ENCODE measurements at places on chromosomes 5 and 9.

DNA sequence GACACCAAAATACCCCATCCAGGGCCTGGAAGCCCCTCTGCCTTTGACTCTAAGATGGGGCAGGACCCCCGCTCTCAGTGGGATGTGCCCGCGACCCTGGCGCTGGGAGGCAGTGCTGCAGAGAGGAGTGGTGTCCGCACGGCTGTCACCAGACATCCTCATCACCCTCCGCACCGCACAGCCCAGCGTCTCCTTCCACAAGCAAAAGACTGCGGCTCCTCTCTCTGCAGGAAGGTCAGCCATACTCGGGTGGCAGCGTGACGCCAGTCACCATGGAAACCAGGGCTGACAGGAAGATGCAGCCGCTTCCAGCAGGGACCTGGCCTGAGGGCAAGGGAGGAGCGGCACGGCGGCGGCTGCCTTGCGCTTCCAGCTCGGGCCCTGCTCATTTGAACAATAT, 17.1 kb upstream of the SLC6A3 start:
- no peak for DNase-seq

- no peak for DNase-seq
These were observed 117.9 kb downstream of the ZSWIM6 start for GRCh38 chr5:61449804-61450492.

GRCh38 chr5:146872188-146872587, 6.4 kb downstream of the PPP2R2B start:
- DNase-seq, result no peak

- no peak for DNase-seq
These were observed 162.8 kb downstream of the ERCC6L2 start for GRCh38 chr9:96038271-96038670.

DNA sequence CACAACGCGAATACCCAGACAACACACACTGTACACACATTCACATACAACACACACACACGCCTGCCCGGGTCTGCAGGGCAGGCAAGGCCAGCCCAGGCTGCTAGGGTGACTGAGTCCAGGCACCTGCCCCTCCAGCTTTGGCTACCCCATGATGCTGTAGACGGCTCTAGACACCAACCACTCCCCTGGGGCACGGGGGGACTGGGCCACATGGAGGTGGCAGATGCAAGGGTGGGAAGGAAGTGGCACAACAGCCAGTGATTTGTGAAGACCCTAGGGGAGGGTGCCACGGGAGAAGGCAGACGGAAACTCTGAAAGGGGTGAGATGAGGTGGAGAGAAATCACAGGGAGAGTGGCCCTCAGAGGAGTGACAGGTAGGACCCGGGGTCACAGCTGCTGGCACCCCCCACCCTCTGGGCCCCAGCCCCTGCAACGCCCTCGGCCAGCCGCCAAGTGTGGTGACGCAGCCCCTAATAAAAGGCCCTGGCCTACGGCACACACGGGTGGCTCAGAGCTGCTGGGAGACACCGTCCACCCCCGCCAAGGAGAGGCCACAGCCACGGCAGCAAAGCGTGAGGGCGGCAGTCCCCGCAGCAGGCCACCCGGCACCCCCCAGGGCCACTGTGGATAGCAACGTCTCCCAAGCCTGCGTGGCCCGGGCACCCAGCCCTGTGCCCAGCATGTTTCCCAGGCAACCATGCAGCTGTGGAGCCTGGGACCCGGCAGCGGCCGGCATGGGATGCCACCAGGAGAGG, 6.6 kb upstream of the CCDC187 start:
- DNase-seq, result peak; percentile 35

DNA sequence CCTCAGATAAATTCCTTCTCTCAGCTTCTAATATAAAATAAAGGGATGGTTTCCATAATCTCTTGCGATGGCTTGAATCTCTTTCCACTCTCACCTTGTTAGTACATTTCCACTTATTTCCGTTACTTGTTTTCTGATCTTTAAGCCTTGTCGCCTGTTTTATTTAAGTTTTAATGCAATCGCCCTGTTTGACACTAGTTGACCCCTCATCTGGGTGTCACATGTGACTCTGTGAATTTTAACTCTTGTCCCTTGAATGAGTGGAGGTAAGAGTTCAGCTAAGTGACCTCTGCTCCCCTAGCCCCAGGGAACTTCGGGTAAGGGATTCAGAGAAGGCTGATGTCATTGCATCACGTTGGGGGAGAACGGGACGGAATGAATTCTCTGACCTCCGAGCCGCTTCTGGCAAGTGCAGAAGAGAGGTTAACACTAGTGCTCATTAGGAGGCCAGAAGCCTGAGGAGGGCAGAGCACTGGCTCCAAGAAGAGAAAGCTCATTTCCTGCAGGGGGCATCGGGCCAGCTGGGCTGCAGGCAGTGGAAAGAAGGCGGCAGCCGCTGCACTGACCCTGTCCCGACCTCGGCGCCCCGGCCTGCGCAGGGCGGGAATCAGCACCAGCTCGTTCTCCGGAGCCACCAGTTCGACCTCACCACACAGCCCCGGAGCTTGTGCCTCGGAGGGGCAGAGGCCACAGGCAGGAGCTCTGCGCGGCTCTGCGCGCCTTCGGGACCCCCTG, 569 bp downstream of the HINT2 start:
- no peak for DNase-seq

- peak; percentile 85 for DNase-seq
These were observed 119.6 kb upstream of the RETREG1 start for GRCh38 chr5:16736158-16736995.

GRCh38 chr5:72107901-72108201, 576 bp downstream of the MAP1B start:
- no peak for DNase-seq

- DNase-seq, result no peak
These were observed 22.5 kb downstream of the ZNF462 start for GRCh38 chr9:106885451-106885850.

GRCh38 chr5:92665506-92665905, 915.5 kb downstream of the NR2F1-AS1 start:
- DNase-seq, result no peak

DNA sequence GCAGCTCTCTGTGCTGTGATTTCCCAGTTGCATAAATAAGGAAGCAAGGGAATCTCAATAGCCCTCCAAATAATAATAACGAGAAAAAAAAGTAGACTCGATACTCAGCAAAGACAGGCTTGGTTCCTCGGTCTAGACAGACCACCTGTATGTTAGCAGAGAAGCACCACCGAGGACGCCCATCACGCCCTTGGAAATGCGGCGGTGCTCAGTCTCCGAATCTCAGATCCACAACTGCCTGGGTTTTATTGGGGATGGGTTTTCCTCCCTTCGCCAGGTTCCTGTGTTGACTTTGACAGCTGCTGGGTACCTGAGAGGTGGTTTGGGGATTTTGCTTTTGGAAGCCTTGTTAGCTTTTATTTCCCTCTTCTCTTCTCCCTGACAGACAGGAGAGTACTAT, 7.2 kb downstream of the DAB2IP start:
- DNase-seq, result no peak

DNA sequence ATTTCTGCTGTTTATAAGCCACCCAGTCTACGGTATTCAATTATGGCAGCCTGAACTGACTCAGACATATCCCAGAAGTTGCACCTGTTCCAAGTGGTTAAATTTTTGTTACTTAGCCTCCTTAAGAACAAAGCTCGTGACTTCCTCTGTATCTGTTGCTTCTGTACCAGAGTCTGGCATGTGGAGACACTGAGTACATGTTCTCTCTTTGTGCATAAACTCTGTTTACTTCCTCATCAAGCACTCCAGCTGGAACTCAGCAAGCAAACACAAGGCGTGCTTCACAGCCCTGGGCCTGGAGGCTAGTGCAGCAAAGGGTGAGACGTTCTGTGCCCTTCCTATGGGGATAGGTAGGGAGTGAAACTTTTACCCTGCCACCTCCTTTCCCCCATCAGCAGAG, 19.0 kb downstream of the C9orf152 start:
- peak; percentile 64 for DNase-seq

DNA sequence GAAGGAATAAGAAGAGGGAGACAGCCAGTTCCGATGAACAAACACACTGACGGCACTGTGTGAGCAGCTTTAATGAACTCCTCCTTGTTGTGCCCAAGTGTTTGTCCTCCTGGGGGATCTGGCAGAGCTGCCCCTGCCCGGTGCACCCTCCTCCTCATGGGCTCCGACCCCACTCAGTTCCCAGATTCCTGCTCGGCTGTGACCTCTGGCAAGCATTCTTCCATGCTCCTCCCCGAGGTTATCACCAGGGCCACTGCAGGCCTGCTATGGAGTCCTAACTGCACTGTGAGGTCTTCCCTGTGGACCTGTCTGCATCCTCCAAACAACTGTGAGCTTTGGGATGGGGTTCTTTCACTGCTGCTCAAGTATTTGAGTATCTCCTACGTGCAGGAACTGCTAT, 142.2 kb downstream of the DCP2 start:
- no peak for DNase-seq

GRCh38 chr9:130331573-130331972, 66.0 kb downstream of the HMCN2 start:
- no peak for DNase-seq

GRCh38 chr9:126036881-126037291, 289.7 kb downstream of the PBX3 start:
- no peak for DNase-seq

- DNase-seq, result no peak
These were observed 341.9 kb downstream of the TMEM167A start for GRCh38 chr5:82735160-82735789.

DNA sequence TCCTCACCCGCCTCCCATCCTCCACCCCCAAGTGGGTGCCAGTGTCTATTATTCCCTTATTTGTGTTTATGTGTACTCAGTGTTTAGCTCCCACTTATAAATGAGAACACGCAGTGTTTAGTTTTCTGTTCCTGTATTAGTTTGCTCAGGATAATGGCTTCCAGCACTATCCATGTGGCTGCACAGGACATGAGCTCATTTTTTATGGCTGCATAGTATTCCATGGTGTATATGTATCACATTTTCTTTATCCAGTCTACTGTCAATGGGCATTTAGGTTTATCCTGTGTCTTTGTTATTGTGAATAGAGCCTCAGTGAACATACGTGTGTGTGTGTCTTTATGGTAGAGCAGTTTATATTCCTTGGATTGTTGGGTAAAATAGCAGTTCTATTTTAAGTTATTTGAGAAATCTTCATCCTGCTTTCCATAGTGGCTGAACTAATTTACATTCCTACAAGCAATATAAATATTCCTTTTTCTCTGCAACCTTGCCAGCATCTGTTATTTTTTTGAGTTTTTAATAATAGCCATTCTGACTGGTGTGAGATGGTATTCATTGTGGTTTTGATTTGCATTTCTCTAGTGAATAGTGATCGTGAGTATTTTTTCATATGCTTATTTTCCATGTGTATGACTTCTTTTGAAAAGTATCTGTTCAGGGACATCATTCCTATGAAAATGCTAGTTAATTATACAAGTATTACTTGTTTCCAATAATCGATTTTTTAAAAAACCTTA, 164.0 kb upstream of the CCDC152 start:
- no peak for DNase-seq

GRCh38 chr9:130845254-130845653, 10.2 kb downstream of the ABL1 start:
- DNase-seq, result no peak

DNA sequence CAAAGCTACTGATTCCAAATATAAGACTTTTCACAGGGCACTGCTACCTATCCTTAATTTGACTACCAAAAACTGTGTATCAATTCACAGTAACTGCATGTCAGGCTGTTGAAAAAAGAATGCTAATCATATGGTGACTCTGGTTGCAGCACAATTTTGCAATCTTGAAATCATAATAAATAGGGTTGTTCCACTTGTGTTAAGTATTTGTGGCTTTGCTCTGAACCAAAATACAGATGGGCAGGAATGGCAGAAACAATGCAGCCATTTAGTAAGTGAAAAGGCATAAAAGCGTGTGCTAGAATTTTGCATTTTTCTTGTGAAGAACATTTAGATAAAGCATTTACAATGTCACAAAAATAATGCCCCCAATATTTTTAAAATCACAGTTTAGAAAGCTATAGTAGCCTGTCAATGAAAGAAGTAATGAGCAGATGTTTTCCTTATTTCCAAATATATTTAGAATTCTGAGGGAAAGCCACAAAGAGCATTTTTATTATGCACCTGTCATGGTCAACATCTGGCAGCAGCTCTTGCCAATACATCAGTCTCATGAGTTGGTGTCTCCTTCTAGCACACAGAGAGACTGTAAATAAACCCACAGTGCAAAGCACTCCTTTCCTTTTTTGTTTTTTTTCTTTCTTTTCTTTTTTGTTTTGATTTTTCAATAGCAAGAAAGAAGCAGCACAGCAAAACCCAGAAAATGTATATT, 54.8 kb upstream of the PAM start:
- DNase-seq, result no peak

DNA sequence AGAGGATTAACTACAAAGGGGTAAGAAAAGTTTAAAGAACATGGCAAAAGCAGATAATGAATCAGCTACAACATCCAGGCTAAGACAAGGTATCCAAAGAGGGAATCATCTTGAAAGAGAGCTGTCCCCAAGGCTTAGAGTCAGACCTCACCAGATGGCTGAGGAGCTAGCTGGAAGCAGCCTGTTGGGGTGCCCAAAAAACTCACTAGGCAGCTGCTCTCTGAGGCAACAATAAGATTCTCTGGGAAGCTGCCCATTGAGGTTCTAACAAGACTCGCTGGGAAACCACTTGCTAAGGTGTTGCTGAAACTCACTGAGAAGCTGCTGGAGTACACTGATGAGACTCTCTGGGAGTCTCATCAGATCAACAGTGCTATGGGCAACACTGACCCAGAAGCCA, 185.2 kb downstream of the CETN3 start:
- DNase-seq, result no peak

DNA sequence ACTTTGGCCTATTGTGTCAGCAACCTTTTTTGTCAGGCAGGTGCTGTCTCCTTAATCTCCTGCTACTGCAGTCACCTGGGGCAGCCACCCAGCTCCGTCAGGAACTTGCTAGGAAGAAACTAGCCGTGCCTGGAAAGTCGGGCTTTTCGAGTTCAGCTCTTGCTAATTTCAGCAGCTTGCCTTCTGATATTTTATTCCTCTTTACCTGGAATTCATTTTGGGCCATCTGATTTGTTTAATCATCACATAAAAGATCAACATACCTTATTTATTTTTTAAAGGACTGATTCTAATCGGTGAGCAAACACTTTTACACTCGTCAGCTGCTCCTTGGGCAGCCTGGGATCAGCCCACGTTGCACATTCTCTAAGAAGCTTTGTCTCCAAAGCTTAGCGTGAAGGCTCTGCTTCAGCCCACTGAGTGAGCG, 42.2 kb downstream of the PRLR start:
- DNase-seq, result no peak

GRCh38 chr5:24510523-24510988, 134.2 kb downstream of the CDH10 start:
- DNase-seq, result no peak

- no peak for DNase-seq
These were observed 5.7 kb downstream of the WHRN start for GRCh38 chr9:114499528-114499927.

DNA sequence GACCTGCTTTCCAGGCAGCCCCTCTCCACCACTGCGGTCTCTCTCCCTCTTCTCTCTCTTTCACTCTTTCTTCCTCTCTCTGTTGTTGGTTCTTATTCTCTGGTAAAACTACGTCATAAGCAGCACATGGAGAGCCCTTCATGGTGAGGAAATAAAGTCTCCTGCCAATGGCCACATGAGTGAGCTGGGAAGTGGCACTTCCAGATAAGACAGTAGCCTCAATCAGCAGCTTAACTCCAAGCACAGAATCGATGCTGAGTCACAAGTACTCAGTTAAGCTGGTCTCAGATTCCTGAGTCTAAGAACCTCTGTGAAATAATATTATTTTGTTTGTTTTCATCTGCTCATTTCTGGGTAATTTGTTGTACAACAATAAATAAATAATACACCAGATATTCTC, 500.1 kb downstream of the GABRG2 start:
- no peak for DNase-seq

Measured in NCI-H510A (cell line).